ENCODE measurements at places on chromosomes 5 and 9.

DNA sequence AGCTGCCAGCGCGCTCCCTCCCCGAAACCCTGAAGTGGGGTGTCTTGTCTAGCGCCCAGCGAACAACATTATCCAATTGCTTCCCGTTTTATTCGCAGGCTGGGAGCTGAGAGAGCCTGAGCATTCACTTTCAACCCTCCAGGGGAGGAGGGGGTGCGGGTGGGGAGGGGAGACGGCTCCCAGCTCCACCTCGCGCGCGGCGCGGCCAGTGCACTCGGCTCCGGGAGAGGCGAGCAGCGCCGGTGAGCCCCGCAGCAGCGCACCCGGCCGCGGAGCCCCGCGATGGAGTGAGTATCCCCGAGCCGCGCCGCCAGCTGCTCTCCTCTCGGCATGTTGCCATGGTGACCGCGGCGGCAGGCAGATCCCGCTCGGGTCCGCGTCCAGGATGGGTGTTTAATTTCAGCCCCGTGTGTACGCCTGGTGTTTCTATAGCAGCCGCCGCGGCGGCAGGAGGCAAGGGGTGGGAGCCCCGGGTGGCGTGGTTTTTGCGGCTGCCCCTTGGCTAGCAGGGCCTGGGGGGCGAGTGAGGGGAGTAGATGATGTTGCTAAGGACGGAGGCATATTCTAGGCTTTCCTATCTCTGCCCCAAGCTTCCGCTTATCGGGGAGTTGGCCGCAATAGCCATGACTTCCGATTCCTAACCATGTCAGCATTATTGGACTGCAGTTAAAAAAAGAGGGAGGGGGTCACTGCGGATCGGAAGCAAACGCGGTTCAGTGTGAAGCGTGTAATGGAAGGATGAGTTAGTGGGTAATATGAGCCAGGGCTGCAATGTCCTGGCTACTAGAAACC lies 139.2 kb upstream of the PALM2AKAP2 start:
- DNase-seq, result peak; percentile 8

- DNase-seq, result no peak
Measured at GRCh38 chr5:39405083-39405843, 19.5 kb downstream of the DAB2 start.

DNA sequence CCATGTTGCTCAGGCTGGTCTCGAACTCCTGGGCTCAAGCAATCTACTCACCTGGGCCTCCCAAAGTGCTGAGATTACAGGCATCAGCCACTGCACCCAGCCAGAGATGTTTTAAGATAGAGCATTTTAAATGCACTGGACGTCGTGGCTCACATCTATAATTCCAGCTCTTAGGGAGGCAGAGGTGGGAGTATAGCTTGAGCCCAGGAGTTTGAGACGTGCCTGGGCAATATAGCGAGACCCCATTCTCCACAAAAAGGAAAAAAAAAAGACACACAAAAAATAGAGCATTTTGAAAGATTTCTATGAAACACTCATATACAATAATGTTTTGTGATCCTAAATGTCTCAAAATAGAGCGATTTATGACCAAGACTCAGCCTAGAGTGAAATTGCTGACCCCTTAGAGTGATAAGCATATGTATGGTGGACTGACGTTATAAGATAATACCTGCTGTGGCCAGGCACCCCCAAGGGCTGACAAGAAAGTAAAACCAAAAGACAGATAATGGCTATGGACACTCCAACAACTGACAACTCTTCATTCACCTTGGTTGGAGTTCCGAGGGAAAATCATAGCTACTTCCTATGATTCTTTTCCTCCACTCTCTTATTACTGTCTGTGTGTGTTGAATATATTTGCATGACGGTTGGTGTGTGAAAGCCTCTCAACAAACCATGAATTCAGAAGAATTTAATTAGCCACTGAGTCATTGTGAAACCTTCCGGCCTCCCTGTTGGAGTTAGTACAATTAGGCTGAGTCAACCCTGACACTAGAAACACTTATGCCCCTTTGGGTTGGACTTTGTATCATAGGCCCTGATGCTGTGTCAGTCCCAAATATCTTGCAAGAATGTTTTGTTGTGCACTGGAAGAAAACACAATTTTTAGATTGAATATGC lies 526.5 kb upstream of the NUDT12 start:
- no peak for DNase-seq

DNA sequence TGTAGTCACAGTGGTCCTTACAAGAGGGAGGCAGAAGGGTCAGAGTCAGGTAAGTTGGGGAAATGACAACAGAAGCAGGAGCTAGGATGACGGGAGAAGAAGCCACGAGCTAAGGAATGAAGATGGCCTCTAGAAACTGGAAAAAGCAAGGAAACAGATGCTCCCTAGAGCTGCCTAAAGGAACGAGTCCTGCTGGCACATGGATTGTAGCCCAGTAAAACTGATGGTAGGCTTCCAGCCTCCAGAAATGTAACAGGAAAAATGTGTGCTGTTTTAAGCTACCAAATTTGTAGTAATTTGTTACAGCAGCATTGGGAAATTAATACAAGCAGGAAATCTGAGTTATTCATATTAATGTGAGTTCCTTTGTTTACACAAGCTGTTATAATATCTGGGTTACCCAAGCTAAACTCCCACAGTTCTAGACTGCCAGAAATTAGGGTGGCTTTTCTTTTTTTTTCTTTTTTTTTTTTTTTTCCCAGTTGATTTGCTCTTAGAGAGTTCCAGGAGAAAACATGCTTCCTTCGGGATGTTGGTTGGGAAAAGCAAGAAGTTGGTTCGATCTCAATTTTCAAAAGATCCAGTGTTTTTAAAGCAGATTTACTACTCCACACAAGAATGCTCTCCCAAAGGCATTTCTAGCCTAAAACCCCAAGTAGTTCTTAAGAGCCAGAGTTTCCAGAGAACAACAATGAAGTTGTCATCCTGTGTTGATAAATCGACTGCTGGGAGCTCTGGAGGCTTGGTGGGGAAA lies 400.0 kb upstream of the SLC24A2 start:
- DNase-seq, result no peak

DNA sequence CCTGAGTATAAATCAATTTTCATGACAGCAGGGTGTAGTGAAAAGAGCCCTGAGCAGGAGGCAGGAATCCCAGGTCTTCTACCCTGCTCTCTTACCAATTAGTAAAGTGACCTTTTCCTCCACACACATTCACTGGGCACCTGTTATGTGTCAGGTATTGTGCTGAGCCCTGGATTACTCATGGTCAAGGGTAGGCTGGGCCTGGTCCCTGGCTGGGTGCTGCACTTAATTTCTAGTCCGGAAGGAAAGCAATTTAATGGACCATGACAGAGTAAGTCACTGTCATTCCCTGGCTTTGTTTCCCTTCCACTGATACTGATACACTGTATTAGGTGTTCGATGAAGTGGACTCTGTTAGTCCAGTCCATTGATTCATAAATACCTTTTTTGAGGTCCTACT lies 29.1 kb upstream of the BRINP1 start:
- no peak for DNase-seq

DNA sequence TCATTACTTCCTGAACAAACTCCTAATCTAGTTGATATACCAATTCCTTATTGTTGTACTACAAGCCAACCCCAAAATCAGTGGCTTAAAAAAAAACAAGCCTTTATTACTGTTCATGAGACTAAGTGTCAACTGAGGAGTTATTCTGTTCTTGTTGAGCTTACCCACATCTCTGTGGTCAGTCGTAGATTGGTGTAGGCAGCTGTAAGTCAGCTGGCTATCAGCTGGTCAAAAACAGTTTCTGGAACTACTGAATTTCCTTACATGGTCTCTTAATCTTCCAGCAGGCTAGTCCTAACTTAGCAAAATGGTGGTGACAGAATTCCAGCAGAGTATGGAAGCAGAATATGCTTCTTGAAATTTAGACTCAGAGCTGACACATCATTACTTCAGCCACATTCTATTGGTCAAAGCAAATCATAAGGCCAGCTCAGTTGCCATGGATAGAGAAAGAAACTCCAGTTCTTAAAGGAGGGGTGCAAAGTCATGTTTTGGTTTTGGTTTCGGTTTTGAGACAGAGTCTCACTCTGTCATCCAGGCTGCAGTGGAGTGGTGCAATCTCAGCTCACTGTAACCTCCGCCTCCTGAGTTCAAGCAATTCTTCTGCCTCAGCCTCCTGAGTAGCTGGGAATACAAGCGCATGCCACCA lies 386.1 kb upstream of the MPDZ start:
- DNase-seq, result no peak

DNA sequence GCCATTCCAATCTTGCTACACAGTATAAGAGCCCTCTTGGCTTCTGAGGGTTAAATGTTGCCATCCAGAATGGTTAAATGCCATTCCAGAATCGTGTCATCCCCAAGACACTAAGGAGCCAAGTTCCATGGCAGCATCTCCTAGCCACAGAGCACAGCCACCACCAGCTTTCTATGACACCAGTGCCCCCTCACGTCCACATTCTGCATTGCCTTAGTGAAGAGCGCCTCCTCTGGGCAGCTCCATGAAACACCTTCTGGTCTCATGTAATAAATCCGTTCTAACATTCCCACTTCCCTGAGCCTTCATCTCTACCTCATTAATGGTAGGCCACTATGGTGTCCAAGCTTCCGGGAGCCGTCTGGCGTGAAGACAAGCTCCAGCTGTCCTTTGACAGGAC lies 12.4 kb downstream of the CBY3 start:
- DNase-seq, result peak; percentile 19

- no peak for DNase-seq
Measured at GRCh38 chr5:38878391-38879077, 32.7 kb downstream of the OSMR start.

DNA sequence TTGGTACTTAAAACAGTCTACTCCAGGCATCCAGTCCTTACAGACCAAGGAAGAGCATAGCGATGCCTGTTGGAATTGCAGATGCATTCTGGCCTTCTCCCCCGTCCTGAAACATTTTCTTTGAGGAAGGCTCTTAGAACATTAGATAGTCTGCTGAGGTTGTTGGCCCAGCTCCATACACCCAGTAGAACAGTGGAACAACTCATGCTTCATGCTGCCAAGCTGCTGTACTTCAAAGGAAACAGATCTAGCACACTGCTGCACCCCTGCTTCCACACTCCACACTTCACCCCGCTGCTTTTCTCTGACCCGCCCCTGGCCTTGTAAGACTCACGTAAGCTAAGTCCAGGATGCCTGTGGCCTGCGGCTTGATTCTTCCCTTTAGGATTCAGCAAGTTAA lies 33.4 kb upstream of the NCS1 start:
- peak; percentile 45 for DNase-seq

- DNase-seq, result no peak
Measured at GRCh38 chr9:14962193-14962882, 52.1 kb upstream of the FREM1 start.

DNA sequence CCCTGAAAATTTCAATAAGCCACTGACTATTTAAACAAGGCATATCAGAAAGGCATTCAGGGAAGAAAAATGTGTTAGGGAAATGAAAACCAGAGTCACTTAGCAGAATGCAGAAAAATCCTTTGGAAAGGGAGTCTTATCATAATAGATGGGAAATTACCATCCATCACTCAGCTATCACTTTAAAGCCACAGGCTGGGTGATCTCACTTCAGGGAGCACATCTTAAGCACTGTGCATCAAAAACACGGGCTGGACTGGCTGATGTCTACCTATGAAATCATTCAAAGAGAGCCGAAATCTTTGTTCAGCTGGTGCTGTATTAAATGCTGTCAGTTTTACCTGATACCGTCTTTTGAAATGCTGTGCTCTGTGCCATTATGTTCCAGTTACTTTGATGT lies 73.5 kb downstream of the C9orf57 start:
- no peak for DNase-seq

- DNase-seq, result no peak
Measured at GRCh38 chr9:109086221-109086620, 33.5 kb downstream of the TMEM245 start.

DNA sequence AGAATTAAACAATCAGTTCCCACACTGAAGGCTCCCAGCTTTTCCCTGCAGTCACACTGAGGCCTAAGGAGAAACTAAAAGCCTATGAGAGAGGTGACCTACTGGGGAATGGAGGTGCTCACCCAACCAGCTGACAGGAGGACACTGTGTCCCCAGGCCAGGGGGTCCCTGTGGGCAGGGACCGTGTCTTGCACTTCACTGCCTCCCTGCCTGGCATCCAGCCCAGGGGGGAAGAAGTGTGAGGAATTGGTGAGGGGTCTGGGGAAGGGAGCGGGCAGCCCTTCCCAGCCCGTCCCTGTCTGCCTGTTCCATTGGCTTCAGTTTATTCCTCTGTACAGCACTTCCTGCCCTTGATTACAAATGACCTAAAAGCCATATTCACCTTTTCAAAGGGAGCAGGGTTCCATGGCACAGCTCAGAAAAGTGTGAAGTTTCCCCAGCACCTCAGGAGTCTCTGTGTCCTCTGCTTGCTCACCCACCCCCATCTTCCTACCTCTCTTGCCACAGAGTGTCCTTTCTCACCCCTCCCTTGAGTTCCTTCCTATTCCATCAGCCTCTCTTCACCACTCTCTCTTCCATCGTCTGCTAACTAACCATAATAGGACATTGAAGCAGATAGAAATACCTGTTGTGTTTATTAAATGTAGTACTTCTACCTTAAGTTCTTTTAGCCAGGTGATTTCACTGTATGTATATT lies 12.9 kb downstream of the OTULINL start:
- DNase-seq, result no peak

DNA sequence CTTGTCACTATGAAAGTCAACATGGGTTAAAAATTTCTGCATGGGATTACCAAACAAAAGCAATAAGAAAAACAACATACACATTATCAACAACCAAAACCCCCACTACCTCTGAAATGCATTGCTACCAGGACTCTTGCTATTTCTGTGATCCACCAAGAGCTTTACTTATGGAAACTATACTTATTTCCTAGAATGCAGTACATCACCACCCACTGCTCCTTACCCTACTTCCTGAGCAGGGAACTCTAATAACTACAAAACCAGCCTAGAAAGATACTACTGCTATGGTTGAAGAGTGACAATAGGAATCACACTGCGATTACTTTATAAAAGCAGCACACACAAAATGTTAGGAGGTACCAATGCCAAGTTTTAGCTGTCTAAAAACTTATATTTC lies 22.2 kb downstream of the LURAP1L start:
- DNase-seq, result no peak

DNA sequence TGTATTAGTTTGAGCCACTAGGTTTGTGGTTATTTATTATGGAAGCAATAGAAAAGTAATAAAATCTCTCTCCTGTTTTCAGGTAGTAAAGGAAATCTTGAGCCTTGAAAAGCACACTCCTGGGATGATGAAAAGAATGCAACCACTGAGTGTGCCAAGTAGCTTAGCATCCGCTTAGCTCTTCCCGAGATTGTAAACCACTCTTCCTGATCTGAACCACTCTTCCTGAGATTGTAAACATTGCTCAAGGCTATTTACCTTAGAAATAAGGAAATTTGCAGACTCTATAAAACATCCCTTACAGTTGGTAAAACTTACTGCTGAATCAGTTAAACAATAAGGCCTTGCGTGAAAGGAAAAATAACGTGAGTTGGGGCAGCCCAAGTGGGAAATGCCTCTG lies 17.4 kb upstream of the IL33 start:
- DNase-seq, result no peak

DNA sequence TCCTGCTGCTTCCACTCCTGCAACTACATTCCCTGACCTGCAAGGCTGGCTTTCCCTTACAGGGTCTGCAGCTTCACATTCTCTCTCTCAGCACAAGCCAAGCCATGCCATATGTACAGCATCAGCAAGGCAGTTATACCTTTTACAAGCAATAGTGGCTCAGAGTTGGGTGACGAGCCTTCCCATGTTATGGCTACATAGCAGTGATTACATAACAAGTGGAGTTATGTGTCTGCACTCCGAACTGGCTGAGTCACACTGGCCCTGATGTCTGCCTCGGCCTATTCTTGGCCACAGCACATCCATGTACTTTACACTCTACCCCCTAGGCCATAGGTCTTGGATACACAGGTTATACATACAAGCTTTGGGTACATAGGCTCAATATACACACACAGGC lies 52.0 kb upstream of the SNCAIP start:
- no peak for DNase-seq
